ENCODE measurements at places on chromosomes 2 and 18.

GRCh38 chr2:166612214-166612613, 118.2 kb upstream of the SCN7A start:
- DNase-seq: no peak

- DNase-seq: no peak
These were observed 124.7 kb upstream of the ZNF516 start for GRCh38 chr18:76619621-76620315.

DNA sequence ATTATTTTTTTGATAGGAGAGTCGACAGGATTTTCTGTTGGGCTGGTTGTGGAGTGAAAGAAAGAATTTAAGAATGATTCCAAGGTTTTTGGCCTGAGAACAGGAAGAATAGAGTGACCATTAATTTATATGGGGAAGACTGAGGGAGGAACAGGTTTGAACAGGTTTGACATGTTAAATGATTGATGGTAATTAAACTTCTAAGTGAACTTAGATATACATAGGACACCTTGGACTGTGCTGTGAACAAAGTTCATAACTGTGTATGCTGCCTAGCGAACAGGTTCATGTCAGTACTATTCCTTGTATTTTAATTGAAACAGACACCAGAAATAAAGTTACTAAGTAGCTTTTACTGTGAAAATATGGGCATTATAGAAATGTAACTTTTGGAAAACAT, 212.0 kb downstream of the SPAG16 start:
- no peak for DNase-seq

DNA sequence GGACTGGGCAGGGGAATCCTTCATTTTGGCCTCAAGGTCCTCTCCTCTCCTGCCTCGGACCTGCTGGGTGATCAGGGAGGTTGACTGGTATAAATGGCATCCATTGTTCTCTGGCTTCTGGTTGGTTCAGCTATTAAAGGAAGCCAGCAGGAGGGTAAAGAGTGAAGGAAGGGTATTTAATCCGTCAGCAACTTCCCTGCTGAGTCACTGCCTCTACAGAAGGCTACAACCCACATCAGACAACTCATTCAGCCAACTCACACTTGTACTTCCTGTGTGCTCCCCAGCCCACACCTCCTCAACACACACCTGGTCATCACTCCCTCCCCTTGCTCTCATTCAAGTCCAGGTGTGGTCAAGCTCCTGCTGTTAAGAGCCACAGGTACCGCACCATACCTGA, 68.3 kb upstream of the MRPS9 start:
- no peak for DNase-seq

DNA sequence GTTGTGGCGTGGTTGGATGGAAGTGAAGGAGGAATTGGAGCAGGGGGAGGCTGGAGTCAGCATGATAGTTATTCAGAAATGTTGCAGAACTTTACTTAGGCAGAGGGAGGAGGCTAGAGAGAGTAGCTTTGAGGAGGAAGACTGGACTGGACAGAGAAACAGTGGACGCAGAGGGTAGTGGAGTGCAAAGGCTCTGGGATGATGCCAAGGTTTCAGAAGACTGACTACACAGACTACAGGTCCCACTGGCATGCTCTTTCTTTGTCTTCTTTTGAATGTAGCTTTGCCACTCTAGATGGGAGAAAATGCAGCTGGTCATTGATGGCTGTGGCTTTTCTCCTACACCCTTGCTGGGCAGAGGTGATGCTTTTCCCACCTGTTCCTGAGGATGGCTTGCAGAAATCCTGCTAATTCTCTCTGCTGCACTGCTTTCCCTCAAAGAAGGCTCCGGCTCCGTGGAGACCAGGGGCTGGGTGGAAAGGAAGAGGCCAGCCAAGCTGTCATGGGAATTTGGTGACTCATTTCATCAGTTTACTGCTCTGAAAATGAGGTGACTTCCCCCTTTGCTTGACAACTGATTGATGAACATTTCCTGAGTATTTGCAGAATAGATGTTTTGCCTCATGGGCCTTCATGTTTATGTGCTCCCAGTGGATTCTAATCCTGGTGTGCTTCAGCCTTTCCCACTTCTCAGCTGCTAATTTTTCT, 42.4 kb downstream of the MEIS1 start:
- no peak for DNase-seq
